Right atrium auricular region (tissue), 2 donors: ENCODE measurements at places on chromosomes 2 and 18.

DNA sequence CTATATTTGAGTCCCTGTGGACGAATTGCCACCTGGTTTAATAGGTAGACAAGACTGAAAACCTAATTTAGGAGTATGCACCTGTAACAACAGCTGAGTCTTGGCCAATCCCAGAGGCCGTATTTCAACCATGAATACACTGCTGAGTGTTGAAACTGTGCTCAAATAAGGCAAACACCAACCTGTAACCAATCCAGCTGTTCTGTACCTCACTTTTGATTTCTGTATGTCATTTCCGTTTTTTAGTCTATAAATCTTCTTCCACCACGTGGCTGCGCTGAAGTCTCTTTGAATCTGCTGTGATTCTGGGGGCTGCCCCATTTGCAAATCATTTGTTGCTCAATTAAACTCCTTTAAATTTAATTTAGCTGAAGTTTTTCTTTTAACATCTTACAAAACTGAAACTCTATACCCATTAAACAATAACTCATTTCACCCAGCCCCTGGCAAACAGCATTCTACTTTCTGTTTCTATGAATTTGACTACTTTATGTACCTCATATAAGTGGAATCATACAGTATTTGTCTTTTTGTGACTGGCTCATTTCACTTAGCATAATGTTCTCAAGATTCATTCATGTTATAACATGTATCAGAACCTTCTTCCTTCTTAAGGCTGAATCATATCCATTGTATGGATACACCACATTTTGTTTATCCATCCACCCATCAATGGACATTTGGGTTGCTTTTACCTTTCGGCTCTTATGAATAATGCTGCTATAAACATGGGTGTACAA is 7.5 kb upstream of the YPEL5 start:
- DNase-seq = no peak

GRCh38 chr18:42392416-42392815 is 437.4 kb downstream of the PIK3C3 start:
- no peak for DNase-seq

DNA sequence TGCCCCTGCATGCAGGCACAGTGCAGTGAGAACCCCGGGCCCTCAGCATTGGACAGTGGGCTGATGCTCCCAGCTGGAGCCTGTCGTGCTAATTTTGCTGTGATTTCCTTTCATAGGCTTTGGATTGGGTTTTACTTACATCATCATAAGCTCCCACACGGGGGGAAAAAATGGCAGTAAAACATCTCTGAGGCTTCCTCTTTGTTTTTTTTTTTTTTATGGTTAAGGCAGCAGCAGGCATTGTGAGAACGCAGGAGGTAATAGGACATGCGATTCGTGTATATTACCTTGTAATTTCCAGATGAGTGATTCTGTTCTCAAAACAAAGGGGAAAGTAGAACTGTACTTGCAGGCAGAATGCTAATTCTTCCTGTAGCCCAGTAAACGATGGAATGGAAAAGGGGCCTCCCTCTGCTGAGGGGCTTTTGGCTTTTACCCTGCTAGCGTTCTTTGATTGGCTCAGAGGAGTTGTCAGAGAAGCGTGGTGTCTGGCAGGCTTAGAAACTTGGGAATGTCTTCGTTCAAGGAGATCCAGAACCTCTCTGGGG is 89.7 kb downstream of the NPAS2 start:
- DNase-seq = no peak

- DNase-seq = no peak
Observed at GRCh38 chr18:79616651-79617510, 62.7 kb upstream of the CTDP1 start.

DNA sequence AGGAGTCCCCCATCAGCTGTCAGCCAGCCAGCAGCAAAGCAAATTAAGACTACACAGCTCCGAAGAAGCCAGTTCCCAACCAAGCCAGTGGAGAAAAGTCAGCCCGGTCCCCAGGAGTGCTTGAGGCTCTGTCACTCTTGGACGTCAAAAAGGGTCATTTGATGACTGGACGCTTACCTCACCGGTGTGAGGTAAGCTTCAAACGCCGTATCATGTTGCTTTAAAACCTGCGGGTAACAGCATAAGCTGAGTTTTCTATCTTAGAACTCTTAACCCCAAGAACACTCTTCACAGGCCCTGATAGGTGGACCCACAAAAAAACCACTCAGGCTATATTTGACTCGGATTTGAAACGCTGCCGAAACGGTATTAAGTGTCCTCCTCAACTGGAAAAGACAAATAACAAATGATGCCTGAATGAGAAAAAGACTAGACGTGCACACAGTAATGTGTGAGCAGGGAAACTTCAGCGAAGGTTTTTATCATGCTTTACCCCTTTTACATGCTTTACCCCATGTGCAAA is 682 bp upstream of the LNPK start:
- peak; percentile 64 for DNase-seq

- no peak for DNase-seq
Observed at GRCh38 chr2:127490283-127490682, 36.0 kb downstream of the IWS1 start.

GRCh38 chr2:33917252-33917651 is 318.2 kb upstream of the FAM98A start:
- DNase-seq = no peak

- no peak for DNase-seq
Observed at GRCh38 chr2:218834685-218835084, 3.1 kb upstream of the PRKAG3 start.

GRCh38 chr2:155391613-155392130 is 693.2 kb downstream of the KCNJ3 start:
- no peak for DNase-seq

DNA sequence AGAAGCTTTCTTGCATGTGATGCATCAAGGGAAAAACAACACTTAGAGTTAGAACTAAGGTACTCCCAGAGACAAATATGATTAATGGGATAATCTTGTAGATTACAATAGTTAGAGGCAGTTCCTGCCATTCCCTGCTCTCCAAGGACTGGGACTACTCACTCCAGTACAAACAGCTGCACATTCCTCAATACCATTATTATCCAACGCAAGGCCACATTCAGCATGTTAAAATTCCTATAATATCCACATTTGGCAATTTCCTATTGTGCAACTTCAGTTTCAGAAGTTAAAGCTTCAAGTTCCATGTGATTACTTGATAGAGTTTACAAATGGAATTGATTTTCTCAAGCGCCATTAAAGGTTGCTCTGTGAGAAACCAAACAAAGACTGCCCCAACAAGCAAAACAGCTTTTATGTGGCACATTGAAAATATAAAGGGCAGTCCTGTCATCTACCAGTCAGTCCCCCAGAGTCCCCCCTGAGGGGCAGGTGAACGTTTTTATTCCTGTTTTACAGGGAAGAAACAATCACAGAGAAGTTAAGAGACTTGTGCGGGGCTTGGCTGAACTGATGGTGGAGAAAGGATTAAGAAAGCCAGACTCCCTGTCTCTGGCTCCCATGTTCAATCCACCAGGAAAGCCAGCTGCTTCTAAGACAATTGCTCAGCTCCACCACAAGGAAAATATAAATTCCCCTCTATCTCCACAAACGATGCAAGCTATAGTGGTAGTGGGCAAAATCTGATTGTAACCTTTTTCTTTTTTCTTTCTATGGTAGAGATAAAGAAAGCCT is 72.6 kb downstream of the TXNL1 start:
- DNase-seq = no peak

- DNase-seq = peak; percentile 38
Observed at GRCh38 chr18:75141166-75141565, 67.8 kb downstream of the PTGR3 start.

DNA sequence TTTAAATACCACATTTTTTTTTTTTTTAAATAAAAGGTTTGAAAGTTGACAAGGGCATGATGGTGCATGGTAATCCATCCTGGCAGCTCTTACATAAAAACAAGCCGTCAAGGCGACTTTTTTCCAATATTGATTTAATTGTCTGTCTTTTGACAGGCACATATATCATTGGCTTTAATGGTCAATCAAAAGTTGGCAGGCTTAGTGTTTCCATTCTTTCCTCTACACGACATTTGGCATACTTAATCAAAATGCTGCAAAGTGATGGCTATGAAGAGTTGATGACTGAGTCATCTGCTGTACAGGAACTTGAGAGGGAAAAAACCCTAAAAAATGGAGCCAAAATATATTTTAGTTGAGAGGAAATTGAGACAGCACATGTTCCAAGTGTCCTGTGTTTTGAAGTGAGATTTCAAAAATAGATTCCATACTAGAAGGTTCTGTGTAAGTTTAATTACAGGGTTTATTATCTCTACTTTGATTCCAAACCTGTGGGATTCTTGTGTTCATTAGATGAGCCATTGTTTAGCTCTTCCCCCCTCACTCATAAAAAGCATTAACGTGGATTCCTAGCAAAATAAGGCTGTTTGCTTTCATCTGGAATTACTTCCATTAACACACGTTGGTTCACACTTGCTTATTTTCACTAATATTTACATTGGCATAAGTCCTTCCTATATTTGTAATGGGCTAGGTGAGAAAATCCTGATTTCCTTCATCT is 3.2 kb downstream of the TSHZ1 start:
- DNase-seq = no peak

GRCh38 chr2:105802587-105802986 is 57.9 kb downstream of the NCK2 start:
- no peak for DNase-seq

GRCh38 chr2:147888680-147889079 is 43.9 kb downstream of the ACVR2A start:
- no peak for DNase-seq

DNA sequence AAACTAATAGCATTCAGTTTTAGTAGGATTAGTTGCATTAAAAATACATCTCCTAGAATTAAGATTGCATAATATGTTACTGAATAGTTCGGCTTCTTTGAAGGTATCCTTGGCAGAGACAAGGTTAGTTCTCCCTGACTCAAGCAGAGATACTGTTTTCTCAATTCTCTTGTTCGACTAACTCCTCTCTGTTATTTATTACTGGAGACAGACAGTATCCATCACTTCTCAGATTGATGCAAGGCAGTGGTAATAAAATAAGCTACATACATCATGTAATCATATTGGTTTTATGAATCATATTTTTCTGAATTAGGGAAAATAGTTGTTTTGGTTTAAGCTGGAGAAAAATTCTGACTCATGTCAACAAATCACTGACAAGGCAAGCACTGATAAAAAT is 134.8 kb downstream of the SLC8A1 start:
- DNase-seq = no peak

DNA sequence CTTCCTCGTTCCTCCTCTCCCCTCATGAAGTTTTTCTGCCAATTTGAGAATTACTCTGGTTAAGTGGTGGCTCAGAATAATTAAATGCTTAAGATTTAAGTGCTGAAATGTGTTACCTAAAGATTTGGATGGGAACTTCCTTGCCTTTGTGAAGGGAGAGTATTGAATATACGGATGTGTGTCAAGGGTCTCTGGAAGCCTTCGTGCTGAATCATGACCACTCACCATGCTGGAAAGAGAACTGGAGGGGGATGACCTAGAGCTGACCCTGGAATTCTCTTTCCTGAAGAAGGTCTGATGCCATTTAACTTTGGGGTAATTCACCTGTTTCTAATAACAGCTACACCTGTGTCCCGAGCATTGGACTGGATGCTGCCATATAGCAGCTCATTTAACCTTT is 2.2 kb downstream of the MOCOS start:
- no peak for DNase-seq

- DNase-seq = no peak
Observed at GRCh38 chr18:12461326-12461725, 53.6 kb downstream of the PRELID3A start.

- no peak for DNase-seq
Observed at GRCh38 chr2:63590626-63591408, 2.1 kb downstream of the MDH1 start.

DNA sequence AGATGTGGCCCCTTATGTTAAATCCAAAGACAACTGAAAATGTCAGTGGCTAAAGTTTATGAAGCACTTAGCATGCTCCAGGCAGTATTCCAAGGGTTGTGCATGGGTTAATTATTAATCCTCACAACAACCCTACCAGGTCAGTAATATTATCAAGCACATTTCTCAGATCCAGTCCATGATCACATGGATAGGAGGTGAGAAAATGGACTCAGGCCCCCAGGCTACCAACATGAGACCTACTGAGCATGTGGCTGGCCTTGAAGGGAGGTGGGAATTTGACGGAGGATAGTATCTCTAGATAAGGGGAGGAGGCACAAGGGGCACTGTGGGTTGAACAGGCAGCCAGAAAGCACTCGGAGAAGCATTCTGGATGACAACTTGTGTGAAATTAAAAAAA is 412.0 kb downstream of the MEIS1 start:
- DNase-seq = no peak
